ENCODE measurements at places on chromosomes 6 and 20. TPM values are rescaled to one million over a fixed set of nuclear protein-coding genes. Genes with fewer than 3 reads are reported as not detected.

The B3GALT4 gene
- 2.1 TPM for total RNA-seq

The ENPP4 gene
- 2.4 TPM for total RNA-seq

The TREM2 gene
- total RNA-seq, result not detected

The HLA-DRB1 gene
- total RNA-seq, result 0.09 TPM

The OR12D3 gene
- total RNA-seq, result not detected

The TMEM170B gene
- 1.1 TPM for total RNA-seq

The FAM83B gene
- not detected for total RNA-seq

The ZC2HC1B gene
- total RNA-seq, result not detected

The EPB41L1 gene
- 4.2 TPM for total RNA-seq

The CDC25B gene
- 11.0 TPM for total RNA-seq

The DEFB132 gene
- not detected for total RNA-seq

The ECT2L gene
- total RNA-seq, result not detected

The TPX2 gene
- 19.3 TPM for total RNA-seq

The FAM162B gene
- total RNA-seq, result 0.19 TPM

The IL17A gene
- not detected for total RNA-seq

The TINAG gene
- total RNA-seq, result not detected

The COL21A1 gene
- total RNA-seq, result 0.85 TPM

The ARFGEF3 gene
- 1.7 TPM for total RNA-seq

The SLC17A1 gene
- total RNA-seq, result not detected

The COL9A1 gene
- not detected for total RNA-seq

The CST4 gene
- not detected for total RNA-seq

The SCRT2 gene
- total RNA-seq, result not detected

The SLC26A8 gene
- not detected for total RNA-seq

The SNPH gene
- 7.6 TPM for total RNA-seq

The KIF3B gene
- 29.3 TPM for total RNA-seq

The CTSZ gene
- 337 TPM for total RNA-seq

The TOX2 gene
- 2.4 TPM for total RNA-seq

The KIZ gene
- 4.1 TPM for total RNA-seq

The SCUBE3 gene
- 0.75 TPM for total RNA-seq

The XKR7 gene
- total RNA-seq, result not detected

The NKX2-4 gene
- not detected for total RNA-seq

The SLC44A4 gene
- total RNA-seq, result under 0.01 TPM

The PNRC1 gene
- 43.6 TPM for total RNA-seq

The BPIFB4 gene
- not detected for total RNA-seq

The SIRPB1 gene
- total RNA-seq, result 1.0 TPM

The UBE2J1 gene
- 34.4 TPM for total RNA-seq

The PAQR8 gene
- total RNA-seq, result 5.8 TPM

The NKX2-2 gene
- not detected for total RNA-seq

The PDE7B gene
- total RNA-seq, result 15.5 TPM

The TPBG gene
- 4.9 TPM for total RNA-seq

The PIM1 gene
- 1.4 TPM for total RNA-seq

The TMEM217 gene
- total RNA-seq, result 8.6 TPM

The CST5 gene
- total RNA-seq, result not detected

The GPR63 gene
- total RNA-seq, result 0.09 TPM

The MBOAT1 gene
- total RNA-seq, result 2.2 TPM

The GGTLC1 gene
- total RNA-seq, result not detected

The HLA-DOB gene
- not detected for total RNA-seq

The OR2J3 gene
- total RNA-seq, result not detected

The CCR6 gene
- total RNA-seq, result not detected

The ROS1 gene
- total RNA-seq, result under 0.01 TPM

The SNHG17 gene
- 6.5 TPM for total RNA-seq

The CSE1L gene
- total RNA-seq, result 108 TPM

The PSMG4 gene
- 63.9 TPM for total RNA-seq

The VSTM2L gene
- 0.27 TPM for total RNA-seq

The ABHD16A gene
- 57.8 TPM for total RNA-seq
